Stimulated activated CD8-positive, alpha-beta memory T cell treated with anti-CD3 and anti-CD28 coated beads, Interleukin-7, amount 100 ng/mL, for 48 hours (primary cell): ENCODE measurements at places on chromosomes 4 and X.

- no peak for DNase-seq
These were observed 671.8 kb upstream of the DIPK2B start for GRCh38 chrX:45872480-45872879.

DNA sequence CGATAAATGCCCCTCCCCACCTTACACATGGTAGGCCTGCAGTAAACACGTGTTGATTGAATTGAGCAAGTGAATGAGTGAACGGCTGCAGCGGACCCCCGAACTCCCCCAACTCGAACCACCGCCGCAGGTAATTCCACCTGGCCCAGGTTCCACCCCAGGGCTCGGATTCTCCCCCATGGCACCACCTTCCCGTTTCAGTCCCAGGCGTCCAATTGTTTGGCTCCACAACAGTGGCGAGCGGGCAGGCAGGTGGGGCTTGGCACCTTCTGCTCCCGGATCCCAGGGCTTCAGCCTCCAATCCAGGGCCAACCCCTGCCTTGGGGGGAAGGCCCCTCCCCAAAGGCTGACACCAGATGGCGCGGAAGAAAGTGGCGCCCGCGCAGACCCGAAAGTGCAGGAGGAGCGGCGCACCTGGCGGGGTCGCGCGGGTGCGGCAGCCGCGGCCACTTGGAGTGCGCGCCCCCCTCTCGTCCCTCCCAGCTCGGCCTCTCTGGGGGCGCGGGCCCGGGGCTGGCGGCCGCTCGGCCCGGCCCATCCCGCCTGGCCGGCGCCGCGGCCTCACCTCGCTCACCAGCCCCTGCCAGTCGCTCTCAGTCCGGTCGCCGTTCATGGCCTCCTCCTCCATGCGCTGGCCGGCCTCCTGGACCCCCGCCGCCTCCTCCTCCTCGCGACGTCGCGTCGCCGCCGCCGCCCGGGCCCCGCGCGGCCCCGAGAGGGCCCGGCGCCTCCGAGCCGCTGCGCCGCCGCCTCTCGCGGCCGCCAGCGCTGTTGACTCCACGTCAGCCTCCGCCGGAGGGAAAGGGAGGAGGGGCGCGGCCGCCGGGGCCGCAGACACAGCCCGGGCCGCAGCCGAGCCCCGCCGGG lies at the start of gene CCDC149:
Gene CCDC149, minus strand, starts transcription at position 791 of the 867 bp plus-strand sequence. Its CDS starts 178 bp downstream, at position 613.
- no peak for DNase-seq

- no peak for DNase-seq
These were observed 9.4 kb downstream of the TBCK start for GRCh38 chr4:106306561-106306960.

DNA sequence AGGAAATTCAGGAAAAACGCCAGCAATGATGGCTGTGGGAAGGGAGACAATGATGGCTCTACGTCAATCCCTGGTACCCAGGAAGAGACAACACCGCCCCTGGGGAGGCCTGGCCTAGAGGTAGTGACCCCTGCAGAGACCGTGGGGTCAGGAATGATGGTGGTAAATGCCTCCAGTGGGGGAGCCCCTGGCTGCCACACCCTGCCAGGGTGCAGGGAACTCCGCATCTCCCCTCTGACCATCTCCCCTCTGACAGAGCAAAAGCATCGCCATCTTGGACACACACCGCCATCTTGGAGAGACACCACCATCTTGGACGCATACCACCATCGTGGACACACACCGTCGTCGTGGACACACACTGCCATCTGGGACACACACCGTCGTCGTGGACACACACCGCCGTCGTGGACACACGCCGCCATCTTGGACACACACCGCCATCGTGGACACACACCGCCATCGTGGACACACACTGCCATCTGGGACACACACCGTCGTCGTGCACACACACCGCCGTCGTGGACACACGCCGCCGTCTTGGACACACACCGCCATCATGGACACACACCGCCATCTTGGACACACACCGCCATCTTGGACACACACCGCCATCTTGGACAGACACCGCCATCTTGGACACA lies 9.9 kb downstream of the ASMTL start:
- DNase-seq = no peak

- no peak for DNase-seq
These were observed 51.3 kb downstream of the RNF150 start for GRCh38 chr4:141081921-141082395.

- DNase-seq = no peak
These were observed 49.5 kb downstream of the AMELX start for GRCh38 chrX:11342673-11343072.

GRCh38 chrX:71251466-71251973 lies 2.4 kb downstream of the ZMYM3 start:
- no peak for DNase-seq

- DNase-seq = no peak
These were observed 266.1 kb upstream of the ANXA10 start for GRCh38 chr4:167826281-167826680.

- DNase-seq = peak; percentile 20
These were observed 153.8 kb upstream of the AGA start for GRCh38 chr4:177596035-177596434.

DNA sequence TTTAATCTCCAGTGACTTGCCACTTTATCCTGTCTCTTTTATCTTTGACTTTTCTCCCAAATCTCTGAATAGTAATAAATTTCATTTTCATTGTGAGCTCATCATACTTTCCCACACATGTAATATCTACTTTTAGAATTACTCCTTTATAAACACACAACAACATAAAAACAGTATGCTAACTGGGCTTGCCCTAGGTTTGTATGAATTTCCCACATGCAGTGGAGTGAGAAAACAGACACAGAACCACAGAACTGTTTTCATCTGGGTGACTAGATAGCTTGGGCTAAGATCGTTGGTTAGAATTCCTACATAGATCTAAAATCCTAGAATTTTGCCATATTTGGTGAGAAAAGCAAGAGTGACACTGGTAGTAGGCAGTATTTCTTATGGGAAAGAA lies 409.5 kb downstream of the SPRY1 start:
- no peak for DNase-seq

- DNase-seq = no peak
These were observed 8.0 kb downstream of the SMPX start for GRCh38 chrX:21749924-21750323.

DNA sequence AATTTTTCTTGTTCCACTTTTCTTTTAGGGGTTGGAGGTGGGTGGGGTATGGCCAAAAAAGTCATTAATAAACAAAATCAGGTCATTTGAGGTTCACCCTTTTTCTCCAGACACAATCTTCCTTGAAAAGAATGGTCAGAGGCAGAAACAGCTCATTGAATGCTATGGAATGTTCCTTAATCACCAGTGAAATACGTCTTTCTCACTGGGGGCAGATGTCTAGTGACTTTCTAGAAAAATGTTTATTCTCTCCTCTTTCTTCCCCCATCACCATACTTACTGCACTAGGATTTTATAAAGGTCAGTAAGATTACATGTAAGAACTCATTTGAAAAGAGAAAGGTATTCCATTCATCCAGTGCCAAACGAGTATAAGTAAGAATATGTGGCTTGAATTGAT lies 44.5 kb downstream of the MGST2 start:
- no peak for DNase-seq

GRCh38 chrX:3145716-3146115 lies 104.4 kb downstream of the ARSF start:
- DNase-seq = no peak

- DNase-seq = no peak
These were observed 7.5 kb downstream of the FHDC1 start for GRCh38 chr4:152943672-152944071.

DNA sequence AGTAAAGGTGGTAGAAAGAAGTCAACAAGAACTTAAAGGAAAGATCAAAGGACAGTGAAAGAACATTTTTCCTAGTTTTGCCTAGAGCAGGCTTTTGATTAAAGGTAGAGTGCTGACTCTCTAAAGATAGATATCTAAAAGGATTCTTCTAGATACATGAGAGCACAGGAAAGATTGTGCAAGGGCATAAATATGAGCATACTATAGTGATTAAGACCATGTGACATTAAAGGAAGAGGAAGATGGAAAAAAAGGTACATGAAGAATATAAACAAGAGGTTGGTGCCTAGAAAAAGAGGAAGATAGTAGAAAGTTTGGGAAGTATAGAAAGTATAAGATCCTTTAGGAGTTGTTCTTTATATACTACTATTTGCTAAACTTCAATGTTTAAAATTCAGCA lies 26.1 kb upstream of the TET2 start:
- DNase-seq = no peak

- DNase-seq = no peak
These were observed 30.5 kb downstream of the PLAC8 start for GRCh38 chr4:83083925-83084475.

DNA sequence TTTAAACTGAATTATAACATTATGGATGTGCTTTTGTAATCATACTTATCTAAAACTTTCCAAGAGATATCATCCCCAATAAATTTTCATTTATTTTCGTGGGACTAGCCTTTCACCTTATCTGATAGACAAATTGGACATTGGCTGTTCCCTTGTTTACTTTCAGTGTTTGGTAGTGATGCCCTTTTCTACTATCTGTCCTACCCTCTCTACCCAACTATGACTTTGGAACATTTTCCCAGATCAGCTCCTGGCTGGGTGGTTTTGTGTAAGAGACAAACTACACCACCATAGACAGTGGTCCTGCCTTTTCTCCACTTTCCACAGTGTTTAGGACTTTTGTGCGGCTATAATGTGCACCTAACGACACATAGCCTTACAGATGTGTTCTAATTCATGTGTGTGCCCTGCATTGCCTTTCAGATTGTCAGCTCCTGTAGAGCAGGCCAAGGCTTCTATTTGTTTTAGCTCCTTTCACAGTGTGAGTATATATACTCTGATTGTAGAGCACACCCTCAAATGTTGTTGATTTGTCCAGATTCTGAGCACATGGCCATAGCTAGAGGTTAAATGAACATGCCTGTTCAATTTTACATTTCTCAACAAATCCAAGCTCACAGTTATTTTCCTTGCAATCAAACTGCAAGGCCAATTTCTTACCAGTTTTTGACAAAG lies 63.0 kb upstream of the TRPC5OS start:
- no peak for DNase-seq
